ENCODE measurements at places on chromosomes 12 and 14. TPM values are rescaled to one million over a fixed set of nuclear protein-coding genes. Genes with fewer than 3 reads are reported as not detected.

PPM1H gene
- 1.4 TPM for total RNA-seq

TEX52 gene
- total RNA-seq = not detected

GRCh38 chr12:117155278-117156060 is 34.8 kb downstream of the FBXO21 start:
- peak; percentile 44 for ATAC-seq

DNA sequence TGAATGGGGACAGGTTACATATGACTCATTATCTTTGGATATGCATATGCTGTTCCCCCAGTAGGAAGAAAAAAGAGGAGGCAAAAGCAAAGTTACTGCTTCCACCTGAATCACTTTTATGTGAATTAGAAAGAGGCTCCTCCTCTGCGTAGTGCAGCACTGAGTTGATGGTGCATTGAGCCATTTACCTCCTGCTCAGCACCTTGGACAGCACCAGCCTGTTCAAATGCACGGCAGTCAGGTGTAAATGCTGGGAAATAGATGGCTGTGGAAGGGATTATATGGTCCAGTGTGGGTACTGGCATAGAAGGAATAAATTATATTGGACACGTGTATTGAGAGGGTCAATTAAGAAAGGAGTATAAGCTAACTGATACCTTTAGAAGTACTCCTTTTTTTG is 541.9 kb upstream of the SEL1L start:
- no peak for ATAC-seq

GALNT16 gene
- total RNA-seq = 6.0 TPM

- ATAC-seq = no peak
Observed at GRCh38 chr14:82122655-82123054, 589.0 kb upstream of the SEL1L start.

GRIP1 gene
- total RNA-seq = 9.7 TPM

DNA sequence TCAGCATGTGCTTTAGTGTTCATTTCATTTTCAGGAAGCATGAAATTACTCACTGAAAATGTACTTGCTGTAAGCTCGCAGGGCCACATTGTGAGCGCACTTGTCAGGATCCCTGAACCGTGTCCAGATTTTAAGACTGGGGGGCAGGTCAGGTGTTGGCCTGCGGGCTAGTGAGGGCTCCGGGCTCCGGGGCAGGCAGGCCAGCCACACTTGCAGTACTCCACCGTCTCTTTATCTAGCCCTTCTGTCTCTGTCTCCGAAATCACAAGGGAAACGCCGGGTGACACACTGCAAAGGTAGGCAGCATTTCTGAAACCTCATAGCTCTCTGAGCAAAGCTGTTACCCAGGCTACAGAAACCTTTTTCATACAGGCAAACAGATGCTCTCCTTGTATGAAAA is 98.7 kb downstream of the EML1 start:
- ATAC-seq = no peak

GRCh38 chr14:88470542-88471440 is 84.0 kb downstream of the PTPN21 start:
- no peak for ATAC-seq

PLBD1 gene
- 2.5 TPM for total RNA-seq

- no peak for ATAC-seq
Observed at GRCh38 chr12:7001921-7002591, 16.2 kb downstream of the LPCAT3 start.

GRCh38 chr14:57139173-57139572 is 129.5 kb downstream of the EXOC5 start:
- no peak for ATAC-seq

DNA sequence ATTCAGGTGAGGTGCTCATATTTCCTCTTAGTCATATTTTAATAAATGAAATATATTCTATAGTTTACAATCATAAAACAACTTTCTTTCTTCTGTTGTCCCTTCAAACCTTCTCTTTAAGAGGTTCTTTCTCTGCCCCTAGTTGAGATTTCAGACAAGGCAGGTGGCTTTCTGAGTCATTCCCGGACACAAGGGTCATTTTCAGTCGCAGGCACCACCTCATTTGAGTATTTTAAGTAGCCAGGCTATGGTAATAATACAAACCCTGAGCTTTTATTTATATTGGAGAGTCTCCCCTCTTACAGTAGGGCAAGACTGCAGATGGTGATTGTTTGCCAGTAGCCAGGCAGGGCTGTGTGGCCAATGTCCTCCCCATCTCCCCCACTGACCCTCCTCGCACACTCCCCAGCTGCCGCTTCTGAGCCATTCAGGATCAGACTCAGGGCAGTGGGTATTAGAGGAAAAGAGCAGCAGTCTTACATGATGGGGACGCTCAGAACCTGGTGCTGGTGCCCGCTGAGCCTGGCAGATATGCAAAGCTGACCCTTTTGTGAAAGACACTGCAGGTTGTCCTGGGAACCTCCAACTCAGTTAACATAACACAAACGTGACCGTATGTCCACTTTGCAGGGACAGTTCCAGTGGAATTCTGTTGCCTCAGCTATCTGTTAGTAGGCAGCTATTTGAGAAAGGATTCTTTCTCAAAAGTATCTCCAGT is 101.1 kb upstream of the BCL2L14 start:
- no peak for ATAC-seq

DPPA3 gene
- total RNA-seq = not detected

DNA sequence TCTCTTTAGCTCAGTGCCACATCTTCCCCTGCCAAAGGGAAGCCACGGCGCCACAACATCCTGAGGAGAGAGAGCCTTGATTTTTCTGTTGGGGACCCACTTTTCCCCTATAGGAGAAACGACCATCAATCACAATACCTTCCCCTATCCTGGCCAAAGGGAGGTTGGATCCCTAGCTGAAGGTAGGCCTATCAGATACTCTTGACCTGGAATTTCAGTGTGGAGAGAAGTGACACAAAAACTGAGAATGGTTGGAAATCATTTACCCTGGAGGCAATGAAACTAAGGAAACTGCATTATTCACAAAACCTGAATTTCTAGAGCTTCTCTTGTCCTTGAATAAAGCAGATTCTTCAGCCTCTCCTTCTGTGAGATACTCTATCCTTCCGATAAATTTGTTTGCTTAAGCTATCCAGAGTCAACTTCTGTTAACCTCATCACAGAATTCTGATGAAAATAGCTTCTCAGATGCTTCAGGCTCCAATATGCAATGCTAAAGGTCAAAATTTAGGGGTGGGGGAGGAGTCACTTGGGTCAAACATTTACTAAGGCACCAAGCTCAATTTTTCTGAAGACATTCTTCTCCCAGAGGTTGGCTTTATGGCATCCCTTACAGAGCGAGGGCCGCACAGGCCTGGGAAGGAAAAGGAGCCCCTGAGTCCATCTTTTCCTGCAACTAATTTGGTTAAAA is 27.0 kb upstream of the DUSP6 start:
- ATAC-seq = no peak

DNA sequence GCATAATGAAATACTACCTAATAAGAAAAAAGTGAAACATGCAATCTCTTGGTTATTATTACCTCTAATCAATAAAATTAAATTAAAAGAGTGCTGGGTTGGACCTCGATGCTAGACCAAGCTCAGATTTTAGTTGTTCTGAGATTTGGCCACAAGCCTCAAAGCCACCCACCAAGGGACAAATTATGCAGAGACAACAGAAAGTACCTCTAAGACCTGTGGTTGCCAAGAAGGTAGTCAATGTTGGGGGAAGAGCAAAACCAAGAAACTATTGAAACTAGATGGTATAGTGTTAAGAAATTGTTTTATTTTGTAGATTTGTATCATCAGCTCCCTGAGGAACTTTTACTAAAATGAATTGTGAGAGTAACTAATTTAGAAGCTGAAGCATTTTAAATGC is 43.8 kb upstream of the ARID2 start:
- no peak for ATAC-seq

DNA sequence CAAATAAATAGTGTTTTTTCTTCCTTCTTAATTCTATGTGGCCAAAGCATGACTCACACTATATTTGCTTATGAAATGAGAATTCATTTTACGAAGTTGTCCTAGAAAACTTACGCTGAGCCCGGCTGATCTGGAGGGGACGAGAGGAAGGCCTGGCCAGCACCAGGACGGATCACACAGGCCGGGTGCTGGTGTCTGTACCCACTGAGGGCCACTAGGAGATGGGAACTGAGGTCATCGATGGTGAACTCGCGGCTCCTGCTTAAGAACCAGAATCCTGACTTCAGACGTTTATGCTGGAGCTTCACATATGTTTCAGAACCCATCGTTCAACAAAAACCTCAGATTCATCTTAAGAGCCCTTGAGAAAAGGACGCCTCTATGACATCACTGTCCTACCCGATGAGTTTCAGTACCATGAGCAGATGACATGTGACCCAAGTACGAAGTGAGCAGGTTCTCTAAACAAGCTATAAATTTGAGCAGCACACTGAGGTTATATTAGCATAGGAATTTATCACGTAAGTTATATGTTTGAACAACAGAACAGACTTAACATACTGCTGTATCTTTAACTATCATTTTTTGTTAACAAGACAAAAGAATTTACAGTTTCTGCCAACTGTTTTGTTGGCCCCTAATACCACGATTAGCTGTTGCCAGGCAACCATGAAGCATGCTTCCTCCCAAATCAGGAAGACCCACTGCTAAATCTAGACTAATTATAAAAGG is 111.9 kb downstream of the FOXN3 start:
- ATAC-seq = peak; percentile 61

DNA sequence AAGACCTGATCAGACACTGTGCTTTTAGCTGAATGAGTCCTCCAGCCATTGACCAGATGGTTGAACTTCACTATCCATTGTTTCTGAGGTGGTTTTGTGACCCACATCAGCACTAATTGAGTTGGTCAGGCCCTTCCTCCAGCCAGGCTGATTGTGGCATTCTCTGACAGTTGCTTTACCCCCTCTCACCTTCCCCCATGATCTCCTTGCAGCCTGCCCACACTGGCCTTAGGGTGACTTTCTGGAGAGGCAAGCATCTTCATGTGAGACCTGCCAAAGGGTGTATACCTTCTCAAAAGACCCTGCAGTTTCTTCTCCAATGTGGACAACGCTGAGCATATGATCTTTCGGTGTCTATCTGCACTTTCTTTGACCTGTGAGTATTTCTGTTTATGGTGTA is 83.9 kb downstream of the GPATCH2L start:
- ATAC-seq = no peak

DNA sequence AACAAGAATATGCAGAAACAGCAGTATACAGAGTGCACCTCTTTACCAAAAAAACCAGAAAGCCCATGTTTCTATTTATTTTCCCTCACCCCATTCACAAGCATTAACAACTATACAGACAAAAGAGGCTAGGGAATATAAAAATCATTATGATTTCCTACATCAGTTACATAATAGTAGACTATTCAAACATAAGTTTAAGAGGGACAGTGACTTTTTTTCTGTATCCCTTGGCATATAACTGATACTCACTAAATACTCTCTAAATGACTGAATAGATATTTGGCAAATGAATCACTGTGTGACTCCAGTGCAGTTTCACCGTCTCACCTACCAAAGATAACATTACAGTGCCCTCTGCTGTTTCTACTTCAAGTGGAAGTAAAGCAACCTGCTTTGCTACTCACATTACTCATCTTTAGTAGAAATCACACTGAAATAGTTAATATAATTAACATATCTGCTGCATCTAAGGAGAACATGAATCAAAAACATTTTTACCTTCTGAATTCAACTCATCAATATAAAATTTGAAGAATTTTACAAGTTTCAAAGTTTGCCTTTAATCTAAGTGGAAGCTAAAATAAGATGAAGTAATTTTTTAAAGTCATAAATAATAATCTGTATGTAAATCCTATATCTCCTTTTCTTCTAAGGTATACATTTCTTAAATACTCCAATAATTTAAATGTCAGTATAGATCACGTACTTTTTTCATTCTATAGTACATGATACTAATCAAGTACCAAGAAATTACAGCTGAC is 103.8 kb downstream of the OSBPL8 start:
- ATAC-seq = peak; percentile 55

SSPN gene
- total RNA-seq = 53.7 TPM

GRCh38 chr14:86088156-86088555 is 558.2 kb downstream of the FLRT2 start:
- ATAC-seq = no peak

GRCh38 chr14:62030387-62030786 is 268.2 kb downstream of the SNAPC1 start:
- ATAC-seq = no peak

DNA sequence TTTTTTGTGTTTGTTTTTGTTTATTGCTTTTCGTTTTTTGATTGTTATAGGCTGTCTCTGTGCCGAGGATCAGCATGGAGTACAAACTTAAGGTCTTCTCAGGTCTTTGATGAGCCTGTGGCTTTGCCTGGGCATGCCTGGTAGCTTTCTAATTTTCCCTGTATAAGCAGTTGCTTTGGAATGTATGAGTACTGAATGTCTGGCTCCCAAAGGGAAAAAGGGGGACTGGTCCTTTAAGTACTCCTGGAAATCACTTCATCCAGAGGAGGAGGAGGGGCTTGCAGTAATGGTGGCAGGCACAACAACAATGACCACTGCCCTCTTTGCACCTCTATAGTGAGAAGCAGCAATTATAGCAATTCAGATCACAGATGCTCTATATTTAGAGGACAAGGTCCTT is 67.6 kb upstream of the TTC7B start:
- no peak for ATAC-seq

- ATAC-seq = no peak
Observed at GRCh38 chr12:68585966-68586365, 24.7 kb upstream of the RAP1B start.

GRCh38 chr14:53626761-53627160 is 329.9 kb downstream of the BMP4 start:
- ATAC-seq = no peak

CMAS gene
- 35.3 TPM for total RNA-seq

DNA sequence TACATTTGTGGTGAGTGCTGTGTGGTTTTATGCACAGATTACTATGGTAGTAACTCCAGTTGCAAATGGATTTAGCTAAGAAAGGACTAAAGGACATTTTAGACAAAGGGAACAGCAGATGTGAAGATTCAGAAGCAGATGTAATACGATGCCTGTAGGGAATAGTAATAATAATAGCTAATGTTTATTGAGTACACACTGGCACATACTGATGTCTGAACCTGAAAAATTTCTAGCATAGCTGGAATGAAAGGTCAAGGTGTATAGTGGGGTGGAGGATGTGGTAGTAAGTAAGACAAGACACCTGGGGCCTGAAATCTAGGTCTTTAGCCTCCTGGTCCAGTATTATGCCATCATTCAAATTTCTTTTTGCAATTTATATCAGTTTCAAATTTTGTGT is 54.3 kb upstream of the LRTM2 start:
- ATAC-seq = no peak

RPS6KL1 gene
- total RNA-seq = 10.2 TPM

TMEM30B gene
- 1.7 TPM for total RNA-seq

HOXC11 gene
- not detected for total RNA-seq

- no peak for ATAC-seq
Observed at GRCh38 chr14:51877810-51878209, 17.4 kb downstream of the GNG2 start.

GRCh38 chr14:62443796-62444195 is 601.5 kb downstream of the KCNH5 start:
- no peak for ATAC-seq
